ENCODE measurements at places on chromosomes 3 and 15.

DNA sequence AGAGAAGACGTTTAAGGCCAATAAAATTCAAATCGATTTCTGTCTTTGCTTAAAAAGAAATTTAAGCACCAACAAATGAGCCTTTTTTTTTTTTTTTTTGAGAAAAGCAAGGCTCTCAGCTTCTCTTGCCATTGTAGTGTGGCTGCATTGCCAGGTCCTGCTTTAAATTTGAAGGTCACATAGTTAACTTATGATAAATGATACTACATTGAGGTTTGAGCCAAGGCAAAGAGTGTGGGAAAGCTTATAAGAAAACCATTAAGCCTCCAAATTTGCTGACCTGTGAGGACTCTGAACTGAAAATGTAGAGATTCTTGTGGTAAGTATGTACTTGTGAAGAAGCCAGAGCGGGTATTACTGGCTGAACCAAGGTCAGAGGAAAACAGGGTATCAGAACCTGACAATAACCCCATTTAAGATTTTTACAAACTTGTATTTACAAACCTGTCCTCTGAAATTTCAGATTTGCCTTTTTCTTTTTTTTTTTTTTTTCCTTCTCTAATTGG is 519.7 kb upstream of the RGMA start:
- DNase-seq: no peak

- DNase-seq: peak; percentile 18
Observed at GRCh38 chr3:13451301-13451673, 28.8 kb upstream of the HDAC11 start.

DNA sequence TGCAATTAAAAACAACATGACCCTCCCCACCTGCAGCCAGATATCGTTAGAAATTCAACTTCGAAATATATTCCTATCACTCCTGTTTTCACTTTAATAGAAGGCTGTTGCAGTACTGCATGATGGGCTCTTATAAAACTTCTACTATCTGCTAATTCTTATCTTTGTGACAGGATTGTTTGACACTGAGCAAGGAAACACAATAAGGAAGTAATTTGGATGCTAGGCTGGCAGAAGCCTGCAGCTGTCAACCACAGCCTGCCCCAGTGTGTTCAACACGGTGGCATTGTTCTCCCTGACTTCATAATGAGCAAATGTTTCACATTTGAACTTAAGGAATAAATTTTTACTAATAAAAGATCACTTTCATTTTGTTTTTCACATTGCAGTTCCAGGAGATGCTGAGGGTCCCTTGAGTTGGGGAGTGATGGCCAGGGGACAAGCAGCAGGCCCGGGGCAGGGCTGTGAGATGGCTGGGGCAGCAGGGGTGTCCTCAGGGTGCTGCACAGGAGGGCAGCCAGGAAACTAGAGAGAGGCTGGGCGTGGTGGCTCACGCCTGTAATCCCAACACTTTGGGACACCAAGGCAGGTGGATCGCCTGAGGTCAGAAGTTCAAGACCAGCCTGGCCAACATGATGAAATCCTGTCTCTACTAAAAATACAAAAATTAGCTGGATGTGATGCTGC is 64.8 kb upstream of the SEC61A1 start:
- no peak for DNase-seq

DNA sequence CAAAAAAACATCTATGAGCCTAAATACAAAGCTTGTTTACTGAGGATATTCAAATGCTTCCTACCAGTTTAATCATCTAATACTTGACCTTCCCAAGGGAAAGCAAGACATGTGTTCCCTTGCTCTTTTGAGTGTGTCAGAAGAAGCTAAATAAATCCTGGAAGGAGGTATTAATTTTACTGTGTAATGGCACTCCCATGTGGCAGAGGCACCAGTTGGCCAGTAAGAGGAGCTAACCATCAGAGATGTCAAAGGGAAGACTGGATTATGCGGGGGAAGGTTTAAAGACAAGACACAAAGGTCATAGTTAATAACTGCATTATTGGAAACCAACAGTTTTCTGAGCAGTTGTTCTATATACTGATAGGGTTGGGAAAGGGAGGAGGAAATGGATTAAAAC is 125.1 kb downstream of the SUCLG2 start:
- no peak for DNase-seq

GRCh38 chr3:36476286-36476942 is 96.1 kb downstream of the STAC start:
- DNase-seq: peak; percentile 71

DNA sequence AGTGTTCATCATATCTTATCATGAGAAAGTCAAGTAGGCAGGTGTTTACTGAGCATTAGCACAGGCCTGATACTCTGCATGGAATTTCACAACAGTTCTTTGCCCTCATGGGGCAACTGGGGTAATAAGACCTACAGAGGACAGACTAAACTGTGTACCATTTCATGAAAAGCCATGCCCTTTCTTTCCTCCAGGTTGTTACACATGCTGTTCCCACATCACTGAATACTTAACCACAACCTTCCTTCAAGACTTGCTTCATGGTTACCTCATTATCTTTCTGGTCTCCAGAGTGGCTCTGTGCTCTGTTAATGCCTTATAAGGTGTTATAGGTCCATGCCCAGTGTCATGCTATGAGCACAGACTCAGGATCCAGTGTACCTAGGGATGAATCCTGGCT is 28.2 kb upstream of the RSL24D1 start:
- DNase-seq: no peak

- DNase-seq: no peak
Observed at GRCh38 chr3:14812196-14812790, 6.5 kb upstream of the FGD5 start.

Measured in inflammatory macrophage (primary cell).